ENCODE measurements at places on chromosomes 4 and X.

GRCh38 chr4:85669204-85669603 lies 194.3 kb downstream of the ARHGAP24 start:
- DNase-seq = no peak

DNA sequence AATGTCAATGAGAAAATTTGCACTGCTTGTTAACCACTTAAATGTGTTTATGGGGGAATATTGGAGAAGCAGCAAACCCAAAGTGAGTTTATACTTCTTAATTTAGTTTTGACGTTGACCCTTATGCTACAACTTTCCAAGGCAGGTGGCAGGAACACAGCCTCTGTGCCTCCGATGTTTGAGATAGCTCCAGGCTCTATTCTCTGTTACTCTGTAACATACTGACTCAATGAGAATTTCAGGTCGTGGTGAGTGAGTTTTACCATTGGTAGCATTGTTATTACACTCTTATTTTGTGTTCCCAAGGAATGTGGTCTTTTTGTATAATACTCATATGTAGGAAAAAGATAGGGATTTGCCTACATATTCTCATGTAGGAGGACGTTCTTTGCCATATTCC lies 210.7 kb downstream of the BMPR1B start:
- no peak for DNase-seq

DNA sequence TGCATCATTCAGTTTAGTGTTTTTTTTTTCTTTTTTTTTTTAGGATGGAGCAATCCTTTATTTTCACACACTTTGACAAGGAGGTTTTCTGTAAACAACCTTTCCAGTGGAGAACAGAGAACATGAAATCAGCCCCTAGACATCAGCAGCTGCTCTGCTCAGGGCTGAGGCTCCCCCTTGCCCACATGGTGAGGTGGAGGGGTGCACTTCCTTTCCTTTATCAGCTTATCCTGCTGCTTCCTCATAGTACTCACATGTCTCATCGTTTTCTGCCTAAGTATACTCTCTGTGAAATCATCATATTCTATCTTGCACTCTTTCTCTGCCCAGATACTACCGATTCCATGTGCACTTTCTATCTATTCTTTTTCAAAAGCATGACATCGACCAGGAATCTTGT lies 47.6 kb upstream of the PRSS12 start:
- no peak for DNase-seq

DNA sequence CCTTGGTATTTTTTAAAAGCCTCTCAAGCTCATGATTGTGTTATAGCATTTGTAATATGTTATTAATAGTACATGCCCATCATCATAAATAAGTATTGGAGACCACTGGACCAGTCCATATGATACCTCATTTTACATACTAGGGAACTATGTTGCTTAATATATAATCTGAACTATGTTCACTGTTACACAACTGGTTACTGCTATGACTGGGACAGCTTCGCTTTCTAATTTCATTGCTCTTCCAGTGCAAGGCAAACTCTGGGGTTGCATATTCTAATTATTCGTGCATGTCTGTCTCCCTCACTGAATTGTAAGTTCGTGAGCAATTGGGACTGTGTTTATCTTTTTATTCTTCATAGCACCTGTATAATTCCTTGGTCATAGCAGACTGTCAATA lies 330.5 kb downstream of the RAPGEF2 start:
- DNase-seq = no peak

GRCh38 chr4:176981074-176981473 lies 188.4 kb upstream of the VEGFC start:
- DNase-seq = no peak

DNA sequence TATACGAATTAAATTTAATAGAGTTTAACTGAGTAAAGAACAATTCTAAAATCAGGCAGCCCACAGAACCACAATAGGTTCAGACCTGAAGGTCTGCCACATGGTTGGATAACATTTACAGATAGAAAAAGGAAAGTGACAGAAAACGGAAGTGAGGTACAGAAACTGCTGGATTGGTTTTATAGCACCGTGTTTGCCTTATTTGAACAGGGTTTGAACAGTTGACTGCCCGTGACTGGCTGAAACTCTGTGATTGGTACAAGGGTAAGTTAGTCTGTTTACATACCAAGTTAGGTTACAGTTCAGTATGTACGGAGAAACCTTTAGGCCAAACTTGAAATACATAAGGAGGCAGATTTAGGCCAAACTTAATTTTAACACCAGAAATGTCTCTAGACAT lies 64.1 kb upstream of the ATXN3L start:
- no peak for DNase-seq

GRCh38 chr4:47050761-47051725 lies 19.7 kb downstream of the GABRB1 start:
- no peak for DNase-seq

GRCh38 chrX:154485150-154486051 lies 1.0 kb downstream of the UBL4A start:
- DNase-seq = no peak

DNA sequence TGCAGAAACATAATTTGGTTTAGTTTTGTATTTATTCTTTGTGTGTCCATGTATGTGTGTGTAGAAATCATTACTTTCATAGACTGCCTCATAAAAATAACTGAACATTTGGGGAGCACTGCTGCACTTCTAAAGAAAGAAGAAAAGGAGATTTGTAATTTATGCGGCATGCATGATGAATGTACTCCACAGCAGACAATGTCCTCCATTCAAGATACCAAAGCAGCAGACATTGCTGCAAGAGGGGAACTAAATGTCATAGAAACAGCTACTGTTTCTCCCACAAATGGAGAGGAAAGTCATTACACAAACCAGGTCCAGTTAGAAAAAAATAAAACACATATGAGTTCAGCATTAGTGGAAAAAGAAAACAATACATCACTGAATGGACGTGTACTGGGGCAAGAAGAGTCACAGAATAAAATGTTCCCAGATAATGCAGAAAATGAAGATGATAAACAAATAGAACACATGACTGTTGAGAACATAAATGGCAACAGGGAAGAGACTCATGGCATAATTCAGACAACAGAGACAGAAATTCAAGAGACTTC lies 2.6 kb downstream of the DTHD1 start:
- no peak for DNase-seq

DNA sequence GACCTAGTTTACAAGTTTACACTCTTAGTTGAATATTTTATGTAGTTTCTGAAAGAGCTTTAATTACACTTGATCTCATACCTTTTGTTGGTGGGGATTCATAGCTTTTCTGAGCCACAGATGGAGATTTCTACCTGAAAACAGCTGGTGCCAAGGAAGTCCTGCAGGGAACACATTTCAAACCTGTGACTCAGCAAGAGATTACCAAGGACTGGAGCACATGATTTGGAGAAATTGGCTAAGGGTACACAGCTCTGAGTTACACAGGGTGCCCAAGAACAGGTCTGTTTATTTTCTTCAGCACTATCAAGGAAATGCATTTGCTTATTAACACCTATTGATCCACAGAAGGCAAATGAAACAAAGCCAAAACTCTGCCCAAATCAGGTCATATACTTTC lies 691.5 kb downstream of the KCTD8 start:
- no peak for DNase-seq

GRCh38 chr4:11743236-11743635 lies 314.5 kb upstream of the HS3ST1 start:
- peak; percentile 14 for DNase-seq

- no peak for DNase-seq
Observed at GRCh38 chrX:116009861-116010710, 160.5 kb upstream of the AGTR2 start.

GRCh38 chrX:44494357-44494756 lies 48.3 kb downstream of the FUNDC1 start:
- no peak for DNase-seq

DNA sequence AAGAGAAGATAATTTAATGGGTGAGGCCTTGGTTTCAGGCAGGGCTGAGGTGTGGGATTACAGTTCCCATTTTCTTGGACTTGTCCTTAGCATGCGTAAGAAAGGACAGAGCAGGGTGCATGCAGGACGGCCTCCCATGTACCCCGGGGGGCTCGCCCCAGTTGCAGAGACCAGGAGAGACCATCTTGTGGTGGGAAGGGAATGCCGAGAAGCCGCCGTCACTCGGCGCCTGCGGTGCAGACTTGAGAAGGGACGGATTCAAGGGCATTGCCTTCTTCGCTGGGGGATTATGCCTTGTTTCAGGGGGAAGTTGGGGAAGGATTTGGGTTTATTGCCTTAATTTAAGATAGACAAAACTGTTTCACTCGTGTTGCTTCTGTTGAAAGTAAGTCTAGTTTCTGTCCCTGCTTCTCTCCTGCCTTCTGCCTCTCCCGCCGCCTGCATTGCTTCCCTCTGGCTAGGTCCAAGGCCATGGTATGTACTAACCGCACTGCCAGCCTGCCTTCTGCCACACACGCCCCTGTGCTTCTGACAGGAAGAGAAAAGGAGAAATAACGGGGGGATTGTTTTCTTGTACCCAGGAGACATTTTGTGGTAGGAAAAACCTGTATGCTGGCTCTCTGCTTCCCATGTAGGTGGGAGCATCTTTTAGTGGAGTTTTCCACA lies 175.9 kb downstream of the DCLK2 start:
- DNase-seq = no peak

GRCh38 chrX:101417981-101418841 lies 10.2 kb downstream of the HNRNPH2 start:
- DNase-seq = no peak

GRCh38 chrX:68841251-68842049 lies 12.6 kb downstream of the EFNB1 start:
- no peak for DNase-seq

DNA sequence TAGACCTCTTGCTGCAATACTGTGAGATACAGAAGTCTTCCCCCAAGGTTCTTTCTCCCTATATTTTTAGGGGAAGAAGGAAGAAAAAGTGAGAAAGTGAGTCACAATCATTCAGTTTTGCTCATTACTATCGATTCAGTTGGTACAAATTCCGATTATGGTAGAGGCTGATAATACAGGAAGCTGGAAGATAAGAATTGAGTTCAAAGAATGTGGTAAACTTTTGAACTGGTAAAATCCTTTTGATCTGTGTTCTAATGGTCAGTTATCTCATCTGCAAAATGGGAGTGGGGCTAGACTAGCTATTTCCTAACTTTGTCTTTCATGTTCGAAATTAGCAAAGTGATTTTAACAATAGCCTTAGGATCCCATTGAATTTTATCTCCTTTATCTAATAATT lies 101.4 kb upstream of the FAT1 start:
- DNase-seq = no peak

DNA sequence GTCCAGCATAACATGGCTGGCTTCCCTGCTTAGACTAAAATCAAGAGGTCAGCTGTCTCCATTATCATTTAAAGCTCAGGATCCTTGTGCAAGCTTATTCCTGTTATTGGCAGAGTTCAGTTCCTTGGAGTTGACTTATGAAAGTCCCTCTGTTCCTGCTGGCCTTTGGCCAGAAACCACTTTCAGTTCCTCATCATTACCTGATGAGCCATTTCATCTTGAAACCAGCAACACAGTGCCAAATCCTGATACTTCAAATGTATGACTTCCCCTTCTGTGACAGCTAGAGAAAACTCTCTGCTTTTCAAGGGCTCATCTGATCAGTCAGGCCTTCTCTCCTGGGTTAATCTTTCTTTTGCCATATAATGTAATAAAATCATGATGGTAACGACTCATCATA lies 110.6 kb upstream of the FSTL5 start:
- no peak for DNase-seq

GRCh38 chrX:37712458-37712857 lies 26.9 kb downstream of the XK start:
- no peak for DNase-seq

DNA sequence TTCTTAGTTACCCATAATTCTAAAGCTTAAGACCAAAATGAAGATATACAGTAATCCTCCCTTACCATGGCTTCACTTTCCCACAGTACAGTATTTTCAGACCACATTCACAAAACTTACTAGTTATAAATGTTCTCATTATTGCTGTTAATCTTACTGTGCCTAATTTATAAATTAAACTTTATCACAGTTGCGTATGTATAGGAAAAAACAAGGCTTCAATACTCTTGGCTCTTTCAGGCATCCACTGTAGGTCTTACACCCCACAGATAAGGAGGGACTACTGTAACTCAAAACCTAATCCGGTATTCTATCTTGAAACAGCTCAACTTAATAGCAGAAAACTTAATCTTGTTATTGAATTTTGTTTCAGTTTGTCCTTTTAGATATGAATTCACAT lies 3.6 kb downstream of the HMGB2 start:
- DNase-seq = no peak

DNA sequence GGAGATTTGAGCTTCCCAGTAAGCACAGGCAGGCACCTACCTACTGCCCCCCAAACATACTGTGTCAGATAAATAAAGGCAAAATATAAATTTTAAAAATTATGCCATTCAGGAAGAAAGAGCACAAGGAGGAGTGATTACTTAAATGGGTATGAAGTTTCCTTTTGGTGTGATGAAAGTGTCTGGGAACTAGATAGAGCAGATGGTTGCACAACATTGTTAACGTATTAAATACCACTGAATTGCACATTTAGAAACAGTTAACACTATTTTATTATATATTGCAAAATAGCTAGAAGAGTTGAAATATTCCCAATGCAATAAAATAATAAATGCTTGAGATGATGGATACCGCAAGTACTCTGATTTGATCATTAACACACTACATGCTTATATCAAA lies 374.7 kb upstream of the FGF13 start:
- no peak for DNase-seq

- no peak for DNase-seq
Observed at GRCh38 chr4:148435654-148436406, 6.4 kb downstream of the NR3C2 start.

DNA sequence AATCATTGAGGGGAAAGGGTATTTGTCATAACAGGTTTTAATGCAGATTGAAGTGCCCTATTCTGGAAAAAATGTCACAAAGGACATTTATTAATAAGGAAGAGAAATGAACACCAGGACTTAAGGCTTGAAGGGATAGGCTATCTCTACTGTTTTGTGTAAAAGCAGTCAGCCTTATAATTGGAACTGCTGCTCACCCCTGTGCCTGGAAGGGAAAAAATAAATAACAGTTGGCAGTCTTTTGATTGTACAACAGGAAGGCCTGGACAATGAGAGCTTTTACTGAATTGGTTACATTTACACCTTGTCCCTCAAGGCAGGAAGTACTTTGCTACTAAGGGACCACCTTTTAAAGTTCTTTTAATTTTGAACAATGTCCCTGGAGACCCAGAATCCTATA lies 17.8 kb upstream of the MAGED4 start:
- DNase-seq = no peak

- DNase-seq = no peak
Observed at GRCh38 chr4:73718375-73719373, 21.7 kb upstream of the CXCL8 start.

DNA sequence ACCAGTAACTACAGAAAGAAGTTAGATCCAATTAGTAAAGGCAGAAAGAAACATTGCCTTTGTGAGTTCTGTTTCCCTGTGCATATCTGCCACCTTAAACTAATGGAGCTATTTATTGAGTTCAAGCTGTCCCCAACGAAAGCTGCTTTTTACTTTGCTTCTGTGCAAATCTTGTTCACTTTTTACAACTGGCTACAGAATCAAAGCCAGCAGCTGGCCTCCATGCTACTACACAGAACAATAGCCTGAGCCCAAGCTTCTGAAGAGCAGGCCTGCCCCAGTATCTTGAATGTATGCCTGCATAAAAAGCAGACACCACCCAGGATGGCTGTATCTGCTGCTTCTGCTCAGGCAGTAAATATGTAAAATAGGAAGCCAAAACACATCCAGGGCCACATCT lies 28.1 kb downstream of the ANK2 start:
- no peak for DNase-seq

- DNase-seq = no peak
Observed at GRCh38 chrX:10048707-10049106, 81.5 kb downstream of the CLDN34 start.

GRCh38 chr4:40058121-40058520 lies 1.5 kb downstream of the N4BP2 start:
- no peak for DNase-seq
